GM23338 (cell line): ENCODE measurements at places on chromosomes 2 and 18.
A peak's percentile ranks its signal among the peaks of the same experiment; 100 is the strongest.

- peak; percentile 38 for DNase-seq
Observed at GRCh38 chr2:157838442-157839161, 37.5 kb downstream of the ACVR1 start.

GRCh38 chr2:237473878-237474441, 13.1 kb upstream of the MLPH start:
- no peak for DNase-seq

DNA sequence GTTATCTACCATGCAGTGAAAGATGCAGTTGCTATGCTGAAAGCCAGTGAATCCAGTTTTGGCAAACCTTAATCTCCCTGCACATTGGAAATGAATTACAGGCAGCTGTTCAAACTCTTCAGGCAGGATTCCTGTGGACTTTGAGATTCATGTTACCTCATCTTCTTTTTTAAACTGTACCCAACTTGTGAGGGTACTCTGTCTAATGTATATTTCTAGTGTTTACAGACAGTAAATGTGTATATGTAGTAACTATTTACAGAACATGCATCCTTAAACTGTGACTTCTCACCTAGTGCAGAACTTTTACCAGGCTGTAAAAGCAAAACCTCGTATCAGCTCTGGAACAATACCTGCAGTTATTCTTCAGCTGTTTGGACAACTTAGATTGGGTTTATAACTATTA, 50.9 kb downstream of the KDM3A start:
- DNase-seq = no peak

- DNase-seq = no peak
Observed at GRCh38 chr18:37636831-37637477, 71.4 kb upstream of the CELF4 start.

GRCh38 chr2:200677721-200678532, 92.1 kb downstream of the AOX1 start:
- DNase-seq = peak; percentile 52

DNA sequence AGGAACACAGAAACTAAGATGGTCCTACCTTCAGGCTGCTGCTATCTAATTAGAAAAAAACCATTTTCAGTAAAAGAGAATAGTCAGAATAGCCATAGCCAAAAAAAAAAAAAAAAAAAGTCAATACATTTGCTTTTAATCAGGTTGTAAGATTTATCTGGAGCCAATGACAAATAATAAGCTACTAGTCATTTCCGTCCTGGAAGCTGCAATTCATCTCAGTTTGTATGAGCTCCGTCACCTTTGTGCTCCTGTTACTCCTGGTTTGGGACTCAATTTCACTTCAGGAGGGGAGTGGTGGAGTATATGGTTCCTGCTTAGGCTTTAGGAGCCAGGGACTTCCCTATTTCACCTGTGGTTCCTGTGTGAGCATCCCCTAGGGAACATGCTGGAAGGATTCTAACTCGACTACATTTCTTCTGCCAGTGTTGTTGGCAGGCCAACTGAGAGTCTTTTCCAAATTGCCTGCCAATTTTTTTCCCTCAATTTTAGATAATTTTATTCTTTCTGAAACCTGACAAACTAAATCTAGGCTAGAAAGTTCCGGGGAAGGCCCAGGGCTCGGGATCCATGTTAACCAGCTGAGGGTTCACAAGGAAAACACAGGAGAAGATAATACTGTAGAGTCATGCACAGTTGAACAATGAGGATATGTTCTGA, 481.8 kb downstream of the DLGAP1 start:
- DNase-seq = no peak

GRCh38 chr18:41323044-41323443, 632.0 kb upstream of the PIK3C3 start:
- no peak for DNase-seq

GRCh38 chr2:8488001-8488738, 193.7 kb upstream of the ID2 start:
- no peak for DNase-seq
